ENCODE measurements at places on chromosomes 2 and 18.

DNA sequence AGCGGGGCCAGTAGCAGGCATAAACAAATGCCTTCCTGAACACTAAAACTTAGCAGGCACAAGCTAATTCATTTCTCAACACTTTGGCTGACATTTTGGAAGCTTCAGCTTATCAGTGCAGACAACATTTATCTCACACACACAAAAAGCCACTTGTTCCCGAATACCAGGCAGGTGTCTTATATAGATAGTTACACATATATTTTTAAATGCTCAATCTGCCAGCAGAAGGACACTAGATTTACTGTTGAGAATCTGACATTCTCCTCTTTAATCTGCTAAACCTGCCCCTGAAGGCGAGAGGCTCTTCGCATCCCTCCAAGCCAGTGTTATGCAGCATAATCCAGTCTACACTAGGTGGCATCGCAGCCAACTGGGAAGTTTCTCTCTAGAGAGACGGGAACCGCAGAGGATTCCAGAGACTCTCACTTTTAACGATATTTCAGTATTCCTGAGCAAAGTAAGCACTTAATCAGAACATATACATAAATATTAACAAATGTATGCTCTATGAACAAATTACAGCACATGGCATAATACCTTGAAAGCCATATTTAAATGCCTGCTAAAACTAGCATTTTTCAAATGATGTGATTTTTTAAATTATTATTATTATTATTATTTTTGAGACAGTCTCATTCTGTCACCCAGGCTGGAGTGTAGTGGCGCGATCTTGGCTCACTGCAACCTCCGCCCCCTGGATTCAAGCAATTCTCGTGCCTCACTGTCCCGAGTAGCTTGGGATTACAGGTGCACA lies 90.2 kb upstream of the SCG2 start:
- no peak for DNase-seq

DNA sequence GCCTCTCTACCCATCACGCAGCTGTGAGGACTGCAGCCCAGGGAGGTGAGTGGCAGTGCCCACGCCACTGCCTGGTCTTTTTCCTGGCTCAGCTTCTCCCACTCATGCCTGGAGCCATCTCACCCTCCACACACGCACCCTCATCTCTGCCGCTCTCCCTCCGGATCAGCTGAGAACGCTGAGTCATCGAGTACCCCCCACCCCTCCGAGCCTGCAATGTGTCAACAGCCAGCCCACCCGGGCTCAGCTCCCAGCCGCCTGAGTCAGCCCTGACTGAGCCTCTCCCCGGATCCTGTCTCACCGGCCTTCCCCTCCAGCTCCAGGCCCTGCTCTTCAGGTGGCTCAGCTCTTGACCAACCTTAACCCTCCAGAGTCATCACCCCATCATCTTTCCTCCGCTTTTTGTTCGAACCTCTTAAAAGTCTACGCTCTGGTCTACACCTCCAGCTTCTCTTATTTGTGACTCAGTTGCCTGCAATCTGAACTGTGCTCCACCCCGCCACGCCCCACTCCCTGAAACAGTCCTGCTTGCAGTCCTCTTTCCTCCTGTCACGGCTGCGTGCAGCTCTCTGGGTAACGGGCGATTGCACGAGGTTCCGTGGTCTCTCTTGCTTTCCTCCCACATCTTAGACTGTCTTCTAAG lies 94.4 kb upstream of the ASAP2 start:
- no peak for DNase-seq

DNA sequence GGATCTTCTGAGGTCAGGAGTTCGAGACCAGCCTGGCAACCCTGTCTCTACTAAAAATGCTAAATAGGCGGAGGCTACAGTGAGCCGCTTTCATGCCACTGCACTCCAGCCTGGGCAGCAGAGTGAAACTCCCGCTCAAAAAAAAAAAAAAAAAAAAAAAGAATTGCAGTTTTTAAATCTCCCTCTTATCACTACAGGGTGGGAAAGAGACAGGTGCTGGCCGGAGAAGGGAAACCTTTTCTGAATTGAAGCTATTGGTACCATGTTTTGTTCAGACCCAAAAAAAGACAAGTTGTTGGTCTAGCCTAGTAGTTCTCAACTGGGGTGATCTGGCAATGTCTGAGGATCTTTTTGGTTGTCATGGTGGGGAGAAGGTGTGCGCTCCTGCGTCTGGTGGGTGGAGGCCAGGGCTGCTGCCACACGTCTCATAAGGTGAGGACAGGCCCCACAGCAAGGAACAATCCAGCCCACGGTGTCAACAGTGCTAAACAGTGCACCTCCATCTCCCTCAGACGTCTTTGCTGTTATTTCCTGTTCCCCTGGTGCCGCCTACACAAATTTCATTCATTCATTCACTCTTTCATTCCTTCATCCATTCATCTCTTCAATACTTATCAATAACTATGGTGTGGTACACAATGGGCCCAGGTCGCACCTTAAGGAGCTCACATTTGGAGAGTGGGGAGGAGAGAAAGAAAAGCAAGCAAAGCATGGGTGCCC lies 28.8 kb upstream of the ODC1 start:
- no peak for DNase-seq

- no peak for DNase-seq
These were observed 86.0 kb upstream of the TMEM247 start for GRCh38 chr2:46393347-46393820.

- no peak for DNase-seq
These were observed 244.0 kb downstream of the DYSF start for GRCh38 chr2:71697106-71698004.

DNA sequence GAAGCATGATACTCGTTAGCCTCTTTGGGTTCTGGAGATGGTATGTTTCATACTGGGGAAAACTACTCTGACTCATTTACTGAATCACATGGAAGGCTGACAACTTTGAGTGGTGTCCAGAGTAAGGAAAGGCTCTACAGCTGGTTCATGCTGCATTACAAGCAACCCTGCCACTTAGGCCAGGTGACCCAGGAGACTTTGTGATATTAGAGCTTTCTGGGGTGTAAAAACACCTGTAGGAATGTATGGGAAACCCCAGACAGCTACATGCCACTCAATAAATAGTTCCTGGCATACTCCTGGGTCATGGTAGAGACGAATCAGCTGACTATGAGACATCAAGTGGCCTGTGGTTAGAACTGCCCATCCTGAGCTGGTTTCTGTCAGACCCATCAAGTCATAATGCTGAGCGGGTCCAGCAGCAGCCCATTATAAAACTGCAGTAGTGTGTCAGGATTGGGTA lies 21.3 kb upstream of the TCF7L1 start:
- no peak for DNase-seq

GRCh38 chr2:239864247-239865058 lies 160.7 kb downstream of the NDUFA10 start:
- DNase-seq, result no peak

DNA sequence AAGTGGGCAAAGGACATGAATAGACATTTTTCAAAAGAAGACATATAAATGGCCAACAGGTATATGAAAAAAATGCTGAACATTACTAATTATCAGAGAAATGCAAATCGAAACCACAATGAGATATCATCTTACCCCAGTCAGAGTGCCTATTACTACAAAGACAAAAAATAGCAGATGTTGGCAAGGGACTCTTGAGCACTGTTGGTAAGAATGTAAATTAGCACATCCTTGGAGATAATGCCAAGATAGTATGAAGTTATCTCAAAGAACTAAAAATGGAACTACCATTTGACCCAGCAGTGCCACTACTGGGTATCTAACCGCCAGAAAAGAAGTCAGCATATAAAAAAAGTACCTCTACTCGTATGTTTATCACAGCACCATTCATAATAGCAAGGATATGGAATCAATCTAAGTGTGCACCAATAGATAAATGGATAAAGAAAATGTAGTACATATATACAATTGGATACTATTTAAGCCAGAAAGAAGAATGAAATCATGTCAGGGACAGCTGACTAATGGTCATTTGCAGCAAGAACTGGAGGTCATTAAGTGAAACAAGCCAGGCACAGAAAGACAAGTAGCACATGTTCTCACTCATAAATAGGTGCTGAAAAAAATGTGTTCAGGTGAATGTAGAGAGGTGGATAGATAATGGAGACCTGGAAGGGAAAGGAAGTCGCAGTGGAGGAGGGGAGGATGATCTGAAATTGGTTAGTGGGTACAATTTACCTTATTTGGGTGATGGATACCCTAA lies 141.7 kb upstream of the B3GNT2 start:
- DNase-seq, result no peak

GRCh38 chr2:105073591-105073990 lies 35.7 kb downstream of the MRPS9 start:
- no peak for DNase-seq

DNA sequence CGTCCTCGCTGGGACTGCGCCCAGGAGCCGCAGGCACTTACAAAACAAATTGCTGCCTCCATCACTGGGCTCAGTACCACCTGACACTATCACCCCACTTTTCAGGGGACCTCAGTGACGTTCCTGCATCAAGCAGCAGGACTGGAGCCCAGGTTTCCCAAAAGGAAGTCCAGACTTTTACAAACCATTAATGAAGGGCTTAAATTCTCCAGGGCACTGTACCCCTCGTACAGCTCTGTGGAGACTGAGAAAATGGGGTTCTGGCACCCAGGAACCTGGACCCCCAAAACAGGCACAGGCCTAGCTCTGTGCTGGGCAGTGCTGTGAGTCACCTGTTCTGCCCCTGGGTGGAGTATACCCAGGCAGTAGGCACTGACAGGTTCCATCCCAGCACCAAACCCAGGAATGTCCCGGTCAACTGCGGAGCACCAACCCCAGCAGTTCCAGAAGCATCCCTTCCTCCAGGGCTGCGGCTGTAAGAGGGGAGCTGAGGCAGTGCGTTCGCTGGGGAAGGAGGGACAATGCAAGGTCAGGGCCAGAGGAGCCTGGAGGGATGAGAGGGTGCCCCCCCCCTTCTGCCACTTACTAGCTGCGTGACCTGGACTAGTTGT lies 24.6 kb upstream of the NOTO start:
- no peak for DNase-seq

DNA sequence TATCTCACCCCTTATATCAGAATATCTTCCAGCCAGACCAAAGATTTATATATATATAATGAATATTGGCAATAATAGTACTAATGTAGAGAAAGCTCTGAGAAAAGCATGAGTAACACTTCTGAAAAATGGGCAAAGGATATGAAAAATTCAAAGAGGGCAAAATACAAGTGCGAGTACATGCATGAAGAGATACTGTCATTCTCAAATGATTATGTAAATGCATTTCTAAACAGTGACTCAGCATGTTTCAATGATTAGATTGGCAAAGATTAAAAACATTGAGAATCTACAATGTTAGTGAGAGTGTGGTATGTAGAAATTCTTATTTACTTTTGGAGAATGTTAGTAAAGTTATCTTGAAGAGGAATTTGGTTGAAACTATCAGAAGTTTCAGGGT lies 118.3 kb upstream of the NEDD4L start:
- DNase-seq, result no peak

GRCh38 chr18:23244401-23244800 lies 109.1 kb downstream of the CABLES1 start:
- DNase-seq, result no peak

DNA sequence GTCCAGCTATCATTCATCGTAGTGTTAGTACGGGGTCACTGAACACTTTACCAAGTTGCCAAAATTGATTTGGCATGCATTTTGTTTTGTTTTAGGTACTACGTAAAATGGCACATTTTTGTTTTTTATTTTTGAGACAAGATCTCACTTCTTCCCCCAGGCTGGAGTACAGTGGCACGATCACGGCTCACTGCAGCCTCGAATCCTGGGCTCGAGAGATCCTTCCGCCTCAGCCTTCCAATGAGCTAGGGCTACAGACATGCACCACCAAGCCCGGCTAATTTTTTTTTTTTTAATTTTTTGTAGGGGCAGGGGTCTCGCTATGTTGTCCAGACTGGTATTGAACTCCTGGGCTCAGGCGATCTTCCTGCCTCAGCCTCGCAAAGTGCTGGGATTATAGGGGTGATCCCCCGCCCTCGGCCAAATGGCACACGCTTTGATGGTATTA lies 786 bp downstream of the TAF1B start:
- DNase-seq, result no peak

GRCh38 chr2:196274387-196274809 lies 103.0 kb upstream of the STK17B start:
- no peak for DNase-seq
